ENCODE measurements at places on chromosomes 7 and 10.

- no peak for DNase-seq
Measured at GRCh38 chr7:92013611-92014010, 72.9 kb downstream of the AKAP9 start.

- DNase-seq = no peak
Measured at GRCh38 chr7:133015888-133016287, 66.0 kb downstream of the CHCHD3 start.

- DNase-seq = no peak
Measured at GRCh38 chr7:47428768-47429472, 153.0 kb downstream of the TNS3 start.

- no peak for DNase-seq
Measured at GRCh38 chr10:101233863-101234262, 4.6 kb upstream of the LBX1 start.

GRCh38 chr7:132255898-132256297 lies 320.4 kb downstream of the PLXNA4 start:
- DNase-seq = no peak

DNA sequence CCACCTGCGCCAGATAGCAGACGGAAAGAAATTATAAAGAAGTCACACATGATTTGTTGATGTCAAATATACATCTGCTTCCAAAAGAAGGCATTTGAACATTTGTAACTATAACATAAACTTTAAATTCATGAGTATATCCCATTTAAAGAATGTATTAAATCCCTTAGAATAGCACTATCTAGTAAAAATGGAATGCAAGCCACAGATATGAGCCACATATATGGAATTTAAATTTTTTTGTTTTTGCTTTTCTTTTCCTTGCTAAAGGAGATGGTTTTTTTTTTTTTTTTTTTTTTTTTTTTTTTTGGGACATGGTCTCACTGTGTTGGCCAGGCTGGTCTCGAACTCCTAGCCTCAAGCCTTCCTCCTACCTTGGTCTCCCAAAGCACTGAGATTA lies 730.8 kb downstream of the PHTF2 start:
- DNase-seq = no peak

DNA sequence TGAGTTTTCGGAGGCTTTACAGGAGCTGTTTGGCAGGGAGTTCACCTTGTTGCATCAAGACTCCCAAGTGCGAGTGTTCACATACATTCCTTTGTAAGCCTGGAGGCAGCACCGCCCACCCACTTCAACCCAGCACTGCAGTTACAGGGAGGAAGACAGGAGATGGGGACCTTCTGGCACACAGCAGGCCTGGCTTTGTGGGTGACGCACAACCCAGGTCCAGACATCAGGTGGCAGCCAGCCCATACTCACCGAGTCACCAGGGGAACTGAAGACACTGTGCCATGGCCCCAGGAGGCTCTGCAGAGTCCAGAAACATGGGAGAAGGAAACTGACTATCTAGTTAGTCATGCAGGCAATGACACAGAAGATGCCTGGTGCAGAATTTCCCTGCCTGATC lies 305.9 kb upstream of the RNF32 start:
- no peak for DNase-seq

GRCh38 chr10:11414314-11415038 lies 197.0 kb downstream of the USP6NL start:
- DNase-seq = no peak
